Activated CD8-positive, alpha-beta memory T cell treated with anti-CD3 and anti-CD28 coated beads for 1 hour (primary cell): ENCODE measurements at places on chromosomes 11 and 22.

DNA sequence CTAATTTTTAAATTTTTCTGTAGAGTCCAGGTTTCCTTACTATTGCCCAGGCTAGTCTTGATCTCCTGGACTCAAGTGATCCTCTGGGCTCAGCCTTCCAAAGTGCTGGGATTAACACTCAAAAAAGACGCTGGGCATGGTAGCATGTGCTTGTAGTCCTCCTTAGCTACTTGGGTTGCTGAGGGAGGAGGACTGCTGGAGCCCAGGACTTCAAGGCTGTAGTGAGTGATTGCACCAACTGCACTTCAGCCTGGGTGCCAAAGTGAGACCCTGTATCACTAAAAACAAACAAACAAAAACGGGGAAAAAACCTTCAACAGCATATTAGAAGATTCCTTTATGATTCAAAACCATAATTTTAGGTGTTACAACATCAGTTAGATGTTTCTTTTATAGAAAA, 44.6 kb downstream of the RSF1 start:
- no peak for DNase-seq

DNA sequence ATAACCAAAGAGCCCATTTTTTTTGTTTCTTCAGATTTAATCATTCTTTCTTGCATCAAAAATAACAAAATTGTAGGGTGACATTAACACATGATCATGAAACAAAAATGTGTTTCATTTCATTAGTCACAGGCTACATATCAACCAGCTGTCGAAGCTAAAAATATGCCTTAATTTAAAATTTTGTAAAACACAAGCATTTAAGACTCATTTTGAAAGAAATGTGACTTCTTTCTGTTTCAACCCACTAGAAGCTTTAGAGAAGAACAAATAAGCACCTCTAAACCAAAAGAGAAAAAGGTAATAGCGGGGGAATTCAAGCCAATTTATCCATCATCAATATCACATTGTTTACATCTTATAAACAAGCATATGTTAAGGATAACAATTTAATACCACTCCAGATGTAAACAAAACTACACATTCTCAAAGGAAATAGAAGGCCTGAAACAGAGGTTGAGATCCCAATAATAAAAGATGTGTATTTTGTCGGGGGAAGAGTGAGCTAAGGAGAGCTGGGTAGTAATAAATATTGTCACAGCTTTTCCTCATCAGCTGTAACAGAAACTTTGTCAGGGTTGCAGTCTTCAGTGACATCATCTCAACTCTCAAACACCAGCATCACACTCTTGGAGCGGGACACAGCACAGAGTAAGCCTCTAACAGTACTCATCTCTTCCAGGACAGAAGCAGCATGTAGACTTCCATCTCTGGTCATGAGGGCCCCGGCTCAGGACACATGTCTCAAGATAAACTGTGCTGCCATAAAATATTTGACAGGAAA, 42.0 kb downstream of the ALG9 start:
- DNase-seq: no peak

DNA sequence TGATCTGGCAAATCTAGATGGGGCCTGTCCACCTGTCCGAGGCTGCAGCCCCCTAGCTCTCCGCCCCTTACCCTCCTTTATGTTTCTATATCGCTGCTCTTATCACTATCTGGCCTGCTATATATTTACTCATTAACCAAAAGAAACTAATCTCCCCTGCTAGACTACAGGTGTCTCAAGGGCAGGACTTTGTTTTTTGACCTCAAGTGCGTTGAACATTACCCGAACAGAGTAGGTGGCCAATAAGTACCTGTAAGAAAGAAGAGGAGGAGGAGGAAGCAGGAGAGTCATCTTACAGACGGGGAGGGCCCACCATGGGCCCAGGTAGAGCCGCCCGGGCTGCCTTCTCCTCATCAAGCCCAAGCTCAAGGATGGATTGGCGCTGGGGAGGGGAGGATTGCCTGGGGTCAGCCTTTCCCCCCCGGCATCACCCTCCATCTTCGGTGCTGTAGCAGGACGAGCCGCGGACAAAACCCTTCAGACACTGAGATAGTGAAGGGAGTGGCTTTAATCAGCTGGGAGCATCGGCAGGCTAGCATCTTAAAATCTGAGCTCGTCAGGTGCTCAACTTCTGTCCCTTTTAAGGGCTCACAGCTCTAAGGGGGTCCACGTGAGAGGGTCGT, 1.2 kb upstream of the P2RY6 start:
- no peak for DNase-seq

GRCh38 chr22:20173772-20174171, 22.9 kb upstream of the CCDC188 start:
- no peak for DNase-seq

DNA sequence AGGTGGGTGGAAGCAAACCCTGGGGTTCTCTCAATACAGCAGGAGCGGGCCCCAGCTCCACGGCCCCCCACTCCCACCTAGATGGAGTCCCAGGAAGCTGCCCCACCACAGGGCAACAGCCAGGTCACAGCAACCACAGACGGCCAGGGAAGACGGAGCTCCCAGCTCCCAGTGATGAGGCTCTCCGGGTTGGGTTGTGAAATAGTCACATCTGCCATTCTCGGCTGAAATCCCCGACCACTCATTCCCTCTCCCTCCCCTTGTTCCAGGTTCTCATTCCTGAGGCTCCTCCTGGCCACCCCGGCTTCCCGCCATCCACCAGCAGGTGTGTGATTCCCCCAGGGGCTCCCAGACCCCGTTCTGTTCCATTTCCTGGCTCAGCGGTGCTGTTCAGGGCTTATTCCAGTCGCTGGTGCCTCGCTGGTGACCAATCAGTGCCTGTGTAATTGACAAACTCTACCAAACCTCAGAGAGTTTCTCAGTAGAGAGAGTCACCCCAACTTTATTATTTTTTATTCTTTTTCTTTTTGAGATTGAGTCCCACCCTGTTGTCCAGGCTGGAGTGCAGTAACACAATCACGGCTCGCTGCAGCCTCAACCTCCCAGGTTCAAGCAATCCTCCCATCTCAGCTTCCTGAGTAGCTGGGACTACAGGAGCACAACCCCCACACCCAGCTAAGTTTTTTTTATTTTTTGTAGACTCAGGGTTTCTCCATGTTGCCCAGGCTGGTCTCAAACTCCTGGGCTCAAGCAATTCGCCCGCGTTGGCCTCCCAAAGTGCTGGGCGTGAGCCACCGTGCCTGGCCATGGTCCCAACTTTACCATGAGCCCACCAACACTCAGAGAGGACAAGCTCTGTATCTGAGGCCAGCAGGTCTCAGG, 63.2 kb downstream of the SHANK2 start:
- DNase-seq: no peak

GRCh38 chr11:82682003-82682751, 51.5 kb downstream of the FAM181B start:
- no peak for DNase-seq

GRCh38 chr11:44309478-44310205, at the start of gene ALX4:
Gene ALX4 (minus strand): TSS chr11:44310139. CDS start chr11:44310062, 77 bp downstream.
- no peak for DNase-seq

- DNase-seq: no peak
Measured at GRCh38 chr11:384511-384910, 9.5 kb upstream of the PKP3 start.

GRCh38 chr22:19287076-19287707, 4.3 kb downstream of the CLTCL1 start:
- DNase-seq: no peak

GRCh38 chr11:18618342-18619025, 15.7 kb downstream of the SPTY2D1 start:
- no peak for DNase-seq

- DNase-seq: no peak
Measured at GRCh38 chr22:28002181-28002700, 83.2 kb upstream of the PITPNB start.

DNA sequence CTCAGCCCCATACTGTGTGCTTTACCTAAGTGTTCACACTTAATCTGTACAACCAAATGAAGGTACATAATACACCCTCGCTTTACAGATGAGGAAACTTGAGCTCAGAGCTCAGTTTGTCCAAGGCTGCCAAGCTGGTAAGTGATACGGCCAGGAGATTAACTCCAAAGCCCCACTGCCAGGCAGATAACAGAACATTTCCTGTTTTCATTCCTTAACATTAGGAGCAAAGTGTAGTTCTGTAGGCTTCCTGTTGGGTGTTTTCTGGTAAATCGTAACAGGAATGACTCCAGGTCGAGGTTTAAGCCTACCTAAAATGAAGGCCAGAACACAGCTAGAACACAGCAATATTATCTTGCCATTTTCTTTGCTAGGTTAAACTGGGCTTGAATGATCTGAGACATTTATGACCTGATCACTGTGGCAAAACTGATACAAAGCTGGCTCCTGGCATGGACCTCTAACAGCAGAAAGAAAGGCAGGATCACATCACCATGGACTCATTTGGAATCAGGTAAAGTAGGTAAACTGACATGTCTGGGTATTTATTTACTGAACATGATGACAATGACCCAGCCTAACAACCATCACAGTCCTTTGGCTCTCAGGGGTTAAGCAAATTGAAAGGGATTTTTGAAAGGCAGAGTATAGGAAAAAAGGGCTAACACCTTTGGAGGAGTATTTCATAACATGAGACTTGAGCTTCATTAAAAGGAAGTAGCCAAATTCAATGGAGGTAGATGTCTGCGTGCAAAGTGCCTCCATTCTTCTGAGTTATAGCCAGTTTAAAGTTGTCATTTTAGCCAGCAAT, 3.9 kb upstream of the NUP50 start:
- no peak for DNase-seq

GRCh38 chr11:62062223-62062861, 61.5 kb upstream of the INCENP start:
- no peak for DNase-seq

DNA sequence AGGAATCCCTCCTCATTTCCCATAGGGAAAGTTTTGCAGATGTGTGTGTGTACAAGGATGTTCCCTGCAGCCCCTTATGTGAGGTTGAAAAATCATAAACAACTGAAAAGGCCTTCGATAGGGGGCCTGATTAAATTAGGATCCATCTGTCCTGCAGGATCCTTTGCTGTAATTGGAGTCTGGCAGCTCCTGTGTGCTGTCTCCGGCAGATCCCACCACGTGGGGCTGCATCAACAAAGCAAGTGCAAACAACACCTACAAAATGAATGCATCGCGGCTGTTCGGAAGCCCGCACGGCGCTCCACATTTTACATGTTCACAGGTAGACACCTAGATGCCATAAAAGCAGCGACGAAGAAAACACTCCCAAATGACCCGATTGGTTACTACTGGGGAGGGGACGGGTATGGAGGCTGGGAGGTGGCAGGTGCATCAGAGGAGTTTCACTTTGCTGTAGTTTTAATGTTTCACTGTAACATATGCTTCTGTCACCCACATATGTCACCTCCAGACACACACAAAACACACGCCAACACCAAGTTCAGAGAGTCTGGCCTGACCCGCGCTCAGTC, 52.2 kb downstream of the NFAM1 start:
- DNase-seq: no peak

- DNase-seq: no peak
Measured at GRCh38 chr11:811446-812245, 1.9 kb downstream of the RPLP2 start.

DNA sequence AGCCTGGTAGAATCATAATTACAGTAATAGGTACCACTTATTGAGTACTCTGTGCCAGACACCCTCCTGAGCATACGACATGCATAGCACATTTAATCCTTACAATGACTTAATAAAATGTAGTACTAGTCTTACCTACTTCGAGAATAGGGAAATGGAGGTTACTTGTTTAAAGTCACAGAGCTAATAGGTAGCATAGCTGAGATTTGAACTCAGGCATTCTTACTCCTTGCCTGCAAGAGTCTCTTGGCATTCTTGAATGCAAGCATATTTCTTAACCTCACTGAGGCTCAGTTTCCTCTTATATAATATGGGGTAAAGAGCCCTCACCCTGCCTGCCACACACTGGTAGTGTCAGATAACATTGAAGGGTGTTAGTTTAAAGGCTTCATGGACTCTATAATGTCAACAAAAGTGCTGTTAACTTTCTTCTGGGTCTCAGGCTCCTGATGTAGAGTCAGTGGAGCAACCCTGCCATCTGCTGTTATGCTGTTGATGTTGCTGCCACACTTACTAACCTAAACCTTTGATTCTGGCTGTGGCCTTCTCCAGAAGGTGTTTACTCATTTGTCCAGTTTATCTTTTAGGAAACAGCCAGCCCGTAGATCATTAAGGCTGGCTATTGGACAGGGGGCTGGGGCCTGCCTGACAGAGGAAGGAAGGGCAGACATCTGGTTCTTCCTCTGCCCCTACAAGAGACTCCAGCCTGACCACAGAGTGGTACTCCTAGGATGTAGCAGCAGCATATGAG, 18.9 kb downstream of the LIMK2 start:
- peak; percentile 18 for DNase-seq

DNA sequence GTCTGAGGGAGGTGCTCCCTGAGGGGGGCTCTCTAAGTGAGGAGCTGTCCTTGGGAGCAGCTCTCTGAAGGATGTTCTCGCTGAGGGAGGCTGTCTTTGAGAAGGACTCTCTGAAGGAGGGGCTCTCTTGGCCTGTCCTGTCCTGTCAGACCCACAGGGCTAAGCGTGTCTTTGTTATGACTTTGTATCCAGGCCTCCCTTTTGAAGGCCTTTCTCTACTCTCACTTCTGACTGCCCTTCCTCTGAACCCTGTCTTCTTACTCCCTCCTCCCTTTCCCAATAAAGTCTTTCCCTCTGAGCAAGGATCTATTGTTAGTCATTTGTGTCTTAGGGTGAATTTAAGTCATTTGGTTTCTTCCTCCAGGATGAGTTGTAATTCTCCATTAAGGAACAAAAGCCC, 330.1 kb upstream of the PLET1 start:
- no peak for DNase-seq

- no peak for DNase-seq
Measured at GRCh38 chr11:70799386-70799785, 401.1 kb downstream of the CTTN start.

DNA sequence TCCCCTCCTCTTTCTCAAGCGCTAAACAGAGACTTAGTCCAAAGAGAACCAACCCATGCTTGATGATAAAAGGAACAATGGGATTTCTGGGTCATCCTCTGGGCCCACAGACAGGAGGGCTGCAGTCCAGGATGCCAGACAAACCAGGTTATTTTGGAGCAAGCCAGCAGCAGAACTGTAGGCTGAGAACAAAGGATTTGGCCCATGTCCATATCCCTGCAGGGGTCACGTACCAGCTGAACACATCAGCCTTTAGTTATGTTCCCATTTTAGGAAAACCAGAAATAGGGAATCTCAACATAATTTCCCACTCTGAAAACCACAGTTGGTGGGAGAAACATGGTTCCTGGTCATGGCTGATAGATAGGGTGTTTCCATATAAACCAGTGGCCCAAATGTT, 533.6 kb upstream of the CADM1 start:
- DNase-seq: no peak

GRCh38 chr11:62147545-62147944, 23.7 kb downstream of the INCENP start:
- DNase-seq: no peak
